AG04449 (cell line): ENCODE measurements at places on chromosomes 6 and 20.

DNA sequence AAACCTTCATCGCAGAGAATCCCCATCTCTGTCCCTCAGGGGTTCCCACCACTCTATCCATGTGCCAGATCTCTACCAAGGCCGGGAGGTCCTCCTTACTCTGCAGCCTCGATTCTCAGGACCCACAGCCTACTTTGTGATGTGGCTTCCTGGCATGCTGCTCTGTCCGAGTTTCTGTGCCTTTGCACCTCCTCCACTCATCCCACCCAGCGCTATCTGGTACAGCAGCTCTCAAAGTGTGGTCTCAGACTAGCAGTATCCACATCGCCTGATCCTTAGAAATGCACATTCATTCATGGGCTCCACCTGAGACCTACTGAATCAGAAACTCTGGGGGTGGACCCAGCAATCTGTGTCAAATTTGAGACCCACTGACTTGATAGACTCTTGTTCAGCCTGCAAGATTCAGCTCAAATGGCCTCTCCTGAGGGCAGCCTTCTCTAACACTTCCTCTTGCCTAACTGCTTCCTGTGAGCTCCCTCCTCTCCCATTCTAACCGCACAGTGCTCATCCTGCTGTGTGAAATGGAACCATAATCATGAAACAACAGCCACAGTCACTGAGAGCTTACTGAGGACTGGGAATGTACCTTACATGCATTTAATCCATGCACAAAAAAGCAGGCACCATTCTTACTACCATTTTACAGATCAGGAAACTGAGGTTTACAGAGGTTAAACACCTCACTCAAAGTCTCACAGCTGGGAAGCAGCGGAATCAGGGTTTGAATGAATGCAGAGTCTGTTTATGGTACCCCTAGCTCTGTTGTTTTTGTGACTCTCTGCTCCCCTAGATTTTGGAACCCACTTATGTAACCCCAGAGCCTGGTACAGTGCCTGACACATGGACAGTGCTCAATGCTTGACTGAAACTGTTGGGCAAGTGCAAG, 69.4 kb downstream of the JPH2 start:
- no peak for DNase-seq

DNA sequence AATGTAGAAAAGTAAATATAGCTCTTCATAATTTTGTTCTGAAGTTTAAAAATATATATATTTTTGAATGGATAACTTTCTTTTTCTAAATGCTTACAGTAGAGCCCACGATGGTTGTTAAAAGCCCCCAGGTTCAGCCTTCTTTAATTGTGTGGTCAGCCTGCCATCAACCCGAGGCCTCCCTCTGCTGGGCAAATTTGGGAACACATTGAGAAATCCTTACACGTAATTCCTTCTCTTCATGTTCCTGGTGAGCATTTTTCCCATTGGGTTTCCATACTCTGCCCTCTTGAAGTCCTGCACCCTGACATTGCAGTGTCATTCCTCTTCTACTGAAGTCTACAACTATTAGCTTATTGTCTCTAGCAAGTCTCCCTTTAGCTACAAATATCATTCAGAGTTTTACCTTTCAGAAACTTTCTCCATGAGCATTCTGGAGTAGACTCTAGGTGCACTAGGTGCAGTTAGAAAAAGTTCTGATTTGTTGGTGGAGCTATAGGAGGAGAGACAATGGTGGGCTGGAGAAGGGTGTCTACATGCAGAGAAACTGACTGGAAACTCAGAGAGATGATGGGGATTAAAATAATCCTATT, 40.6 kb downstream of the TRIM38 start:
- DNase-seq: no peak

- DNase-seq: no peak
These were observed 268.0 kb upstream of the RNF217 start for GRCh38 chr6:124694139-124694705.

GRCh38 chr20:51497542-51498467, 44.7 kb downstream of the NFATC2 start:
- DNase-seq: no peak

DNA sequence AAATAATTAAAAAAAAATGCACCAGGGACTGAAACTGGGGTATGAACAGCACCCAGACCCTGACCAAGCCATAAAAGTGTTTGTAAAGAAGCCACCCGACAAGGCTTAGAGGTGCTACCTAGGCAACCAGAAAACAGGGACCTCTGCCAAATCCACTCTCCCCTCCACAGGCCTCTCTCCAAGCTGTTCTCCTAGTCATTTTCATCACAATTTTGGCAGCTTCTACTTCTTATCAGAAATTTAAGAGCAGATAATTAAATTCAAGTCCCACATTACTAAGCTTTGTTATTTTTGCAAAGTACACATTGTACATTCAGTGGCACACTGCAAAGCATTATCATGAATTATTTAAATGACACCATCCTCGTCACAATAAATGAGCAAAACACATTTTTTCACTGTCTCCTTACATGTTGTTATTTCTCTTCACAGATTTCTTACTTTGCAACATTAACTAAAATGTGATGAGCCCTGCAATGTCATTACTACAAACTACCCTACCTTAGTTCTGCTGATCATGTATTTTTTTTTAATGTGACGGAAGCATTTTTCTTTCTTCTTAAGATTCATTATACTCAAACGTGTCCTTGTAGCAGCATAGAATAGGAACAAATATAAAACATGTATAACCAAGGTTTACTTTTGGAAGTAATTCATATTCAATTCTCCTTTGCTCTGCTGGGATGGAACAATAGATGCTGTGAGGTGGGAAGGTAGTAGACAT, 38.1 kb downstream of the ECT2L start:
- no peak for DNase-seq

GRCh38 chr6:21856844-21857243, 263.3 kb downstream of the SOX4 start:
- no peak for DNase-seq

GRCh38 chr6:24991810-24992467, 56.2 kb upstream of the RIPOR2 start:
- DNase-seq: no peak

DNA sequence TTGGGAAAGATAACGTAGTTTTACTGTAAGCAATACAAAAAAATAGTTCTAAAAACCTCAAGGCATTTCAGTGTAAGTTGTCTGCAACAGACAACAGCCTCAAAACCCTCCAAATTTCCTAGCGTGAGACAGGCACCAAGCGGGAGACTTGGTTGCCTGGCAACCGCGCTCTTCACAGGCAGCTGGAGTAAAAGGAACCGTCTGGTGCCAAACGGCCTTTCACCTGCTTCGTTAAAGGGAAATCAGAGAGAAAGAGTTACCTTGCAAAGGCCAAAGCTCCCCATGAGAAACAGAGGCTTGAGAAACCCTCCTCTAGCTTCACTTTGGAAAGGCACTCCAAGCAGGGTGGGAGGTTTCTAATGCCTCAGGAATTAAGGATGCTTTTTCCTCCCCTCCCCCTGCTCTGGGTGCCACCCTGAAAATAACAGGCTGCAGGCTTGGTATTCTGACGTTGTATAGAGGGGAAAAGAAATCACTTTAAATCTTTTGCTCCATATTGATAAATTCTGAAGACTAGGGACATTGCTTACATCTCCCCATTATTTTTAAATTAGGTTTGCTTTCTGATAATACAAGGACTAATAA, 129.7 kb upstream of the UFL1 start:
- DNase-seq: no peak

- peak; percentile 44 for DNase-seq
These were observed 61.7 kb downstream of the PYGB start for GRCh38 chr20:25309395-25310267.

- no peak for DNase-seq
These were observed 16.1 kb downstream of the TP53INP2 start for GRCh38 chr20:34720266-34720665.

- no peak for DNase-seq
These were observed 971 bp downstream of the RBCK1 start for GRCh38 chr20:408843-409696.

- DNase-seq: no peak
These were observed 578 bp upstream of the PTCHD4 start for GRCh38 chr6:48111575-48111974.

DNA sequence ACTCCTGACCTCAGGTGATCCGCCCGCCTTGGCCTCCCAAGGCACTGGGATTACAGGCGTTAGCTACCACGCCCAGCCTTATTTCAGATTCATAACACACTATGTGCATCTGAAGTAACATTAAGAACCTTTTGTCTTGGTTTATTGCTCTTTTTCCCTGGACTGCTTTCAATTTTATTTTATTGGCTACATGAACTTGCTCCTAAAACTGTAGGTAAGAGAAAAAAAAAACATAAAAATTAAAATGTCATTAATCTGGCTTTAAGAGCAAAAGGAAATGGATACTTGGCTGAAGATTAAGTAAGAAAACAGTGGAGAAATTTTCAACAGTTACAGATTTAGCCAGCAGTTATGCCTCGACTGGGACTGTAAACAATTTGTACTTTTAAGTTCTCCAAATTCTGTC, 62.5 kb downstream of the GJA1 start:
- DNase-seq: no peak

- no peak for DNase-seq
These were observed 187.0 kb downstream of the PLCB1 start for GRCh38 chr20:8318965-8319625.

DNA sequence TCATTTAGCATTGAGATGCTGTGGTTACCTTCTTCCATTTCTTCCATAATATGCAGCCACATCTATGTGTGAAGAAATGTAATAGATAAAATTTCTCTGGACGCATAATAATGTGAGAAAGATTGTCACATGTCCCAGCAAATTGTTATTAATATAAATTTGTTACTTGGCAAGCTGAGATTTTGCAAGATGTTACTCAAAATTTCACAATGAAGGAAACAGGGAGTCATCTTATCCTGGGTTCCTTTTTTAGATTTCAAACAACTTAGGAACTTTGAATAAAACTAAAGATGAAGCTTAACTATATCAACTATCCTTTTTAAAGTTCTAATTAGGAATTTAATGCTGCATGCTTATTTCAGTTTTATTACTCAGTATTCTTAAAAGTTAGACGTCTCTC, 3.6 kb downstream of the ESR1 start:
- no peak for DNase-seq

GRCh38 chr20:33007376-33008335, at the start of gene BPIFB2:
Gene BPIFB2, plus strand, starts transcription at chr20:33007704. Its CDS starts 871 bp downstream, at chr20:33008575.
- DNase-seq: no peak

GRCh38 chr6:134164300-134164699, 111.9 kb upstream of the SLC2A12 start:
- no peak for DNase-seq

- no peak for DNase-seq
These were observed 65.7 kb downstream of the HTR1B start for GRCh38 chr6:77397561-77397960.

DNA sequence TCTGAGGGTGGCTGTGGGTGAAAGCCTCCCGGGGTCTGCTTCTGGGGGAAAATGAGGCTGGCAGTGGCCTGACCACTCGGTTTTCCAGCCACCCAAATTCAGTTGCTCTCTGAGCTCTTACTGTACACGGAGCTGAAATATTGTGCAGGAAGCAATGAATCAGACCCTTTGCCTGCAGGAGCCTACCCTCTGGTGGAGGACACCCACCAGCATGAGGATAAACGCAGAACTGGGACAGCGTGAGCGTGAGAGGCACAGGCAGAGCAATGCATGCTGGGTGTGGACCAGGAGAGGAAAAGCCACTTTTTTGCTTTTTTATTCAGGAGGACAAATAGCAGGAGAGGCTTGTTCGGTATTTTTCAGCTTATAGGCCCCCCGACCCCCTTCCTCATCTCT, 298.0 kb downstream of the QKI start:
- DNase-seq: no peak

- DNase-seq: no peak
These were observed 90.0 kb downstream of the RPP40 start for GRCh38 chr6:4913705-4914419.

DNA sequence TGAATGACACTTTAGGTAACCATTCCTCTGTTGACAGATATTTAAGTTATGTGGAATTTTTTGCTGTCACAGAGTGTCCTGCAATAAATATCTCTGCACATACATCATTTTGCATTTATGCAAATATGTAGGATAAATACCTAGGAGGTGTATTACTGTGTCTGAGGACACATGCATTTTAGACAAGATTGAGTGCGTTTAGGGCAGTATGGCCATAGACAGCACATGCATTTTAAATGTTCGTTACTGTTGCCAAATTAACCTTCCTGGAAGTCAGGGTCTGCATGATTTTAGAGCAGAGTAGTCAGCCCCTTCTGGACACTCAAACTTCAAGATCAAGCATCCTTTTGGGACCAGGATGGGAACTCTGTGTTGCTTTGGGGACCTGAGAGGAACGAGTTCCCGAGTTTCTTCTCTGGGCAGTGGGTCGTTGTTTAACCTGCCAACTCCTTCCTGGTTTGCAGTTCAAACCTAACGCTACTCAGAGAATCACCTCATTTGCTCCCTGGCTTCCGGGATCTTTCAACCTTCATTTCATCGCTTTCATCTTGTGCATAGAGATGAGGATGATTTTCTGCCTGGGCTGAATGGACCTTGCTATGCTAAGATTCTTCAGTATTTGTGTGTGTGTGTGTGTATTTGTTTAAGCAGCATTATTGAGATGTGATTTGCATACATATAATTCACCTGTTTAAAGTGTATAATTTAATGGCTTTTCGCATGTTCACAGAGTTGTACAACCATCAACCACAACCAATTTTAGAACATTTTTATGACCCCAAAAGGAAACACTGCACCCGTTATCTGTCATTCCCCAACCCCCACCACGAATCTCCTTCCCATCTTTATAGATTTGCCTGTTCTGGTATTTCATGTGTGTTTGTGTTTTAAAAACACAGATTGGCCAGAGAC, 9.8 kb downstream of the BCAS4 start:
- DNase-seq: no peak

GRCh38 chr6:99330159-99330558, 19.3 kb downstream of the FAXC start:
- no peak for DNase-seq

DNA sequence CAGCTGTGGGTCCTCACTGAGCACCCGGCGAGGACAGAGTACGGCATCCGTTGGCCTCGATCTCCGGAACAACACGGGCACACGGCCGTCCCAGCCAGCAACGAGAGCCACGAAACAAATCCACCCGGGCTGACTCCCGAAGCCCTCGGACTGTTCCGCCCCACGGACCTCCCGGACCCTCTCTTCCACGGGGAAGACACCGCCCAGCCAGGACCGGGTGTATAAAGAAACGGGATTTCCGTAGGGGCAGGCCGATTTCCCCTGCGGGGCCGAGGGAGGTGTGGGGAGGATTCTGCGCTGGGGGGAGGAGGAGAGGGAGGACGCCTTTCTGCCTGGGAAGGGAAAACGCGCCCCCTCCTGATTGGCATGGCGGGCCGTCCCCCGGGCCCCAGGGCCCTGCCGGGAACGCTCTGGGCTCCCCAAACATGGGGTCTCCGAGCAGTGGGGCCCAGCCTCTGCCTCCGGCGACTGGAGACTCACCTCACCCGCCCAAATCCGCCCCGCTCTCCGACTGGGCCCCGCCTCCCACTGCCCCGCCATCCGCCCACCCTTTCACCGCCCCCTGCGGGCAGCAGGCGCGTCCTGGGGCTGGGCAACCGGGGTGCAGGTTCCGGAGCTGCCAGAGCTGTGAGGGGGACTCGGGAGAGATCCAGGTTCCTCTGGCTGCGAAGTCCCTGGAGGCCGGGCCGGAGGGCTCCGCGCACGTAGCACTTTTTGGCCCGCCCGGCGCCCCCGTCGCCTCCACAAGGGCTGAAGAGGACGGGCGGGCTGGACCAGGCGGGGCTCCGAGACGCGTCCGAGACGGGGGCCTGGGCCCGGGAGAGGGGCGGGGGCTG, 679 bp upstream of the PPDPF start:
- DNase-seq: no peak
